ENCODE measurements at places on chromosomes 1 and 21. TPM values are rescaled to one million over a fixed set of nuclear protein-coding genes. Genes with fewer than 3 reads are reported as not detected.
A peak's percentile ranks its signal among the peaks of the same experiment; 100 is the strongest.

DNA sequence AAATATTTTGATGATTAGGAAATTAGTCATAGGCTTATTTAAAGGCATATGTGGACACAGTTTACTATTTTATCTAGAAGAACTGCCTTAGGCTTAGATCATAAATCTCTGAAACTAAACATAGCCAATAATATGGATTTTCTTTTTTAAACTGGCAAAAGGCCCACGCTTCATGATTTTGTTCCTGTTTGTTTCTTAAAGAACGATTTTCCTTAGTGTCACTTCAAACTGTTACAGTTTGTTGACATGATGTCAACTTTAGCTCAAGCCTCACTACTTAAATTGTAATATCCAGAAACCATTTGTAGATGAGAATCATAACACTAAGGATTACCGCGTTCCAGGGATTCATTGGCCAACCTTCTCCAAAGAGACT is 322.6 kb downstream of the HHIPL2 start:
- no peak for ATAC-seq

DNA sequence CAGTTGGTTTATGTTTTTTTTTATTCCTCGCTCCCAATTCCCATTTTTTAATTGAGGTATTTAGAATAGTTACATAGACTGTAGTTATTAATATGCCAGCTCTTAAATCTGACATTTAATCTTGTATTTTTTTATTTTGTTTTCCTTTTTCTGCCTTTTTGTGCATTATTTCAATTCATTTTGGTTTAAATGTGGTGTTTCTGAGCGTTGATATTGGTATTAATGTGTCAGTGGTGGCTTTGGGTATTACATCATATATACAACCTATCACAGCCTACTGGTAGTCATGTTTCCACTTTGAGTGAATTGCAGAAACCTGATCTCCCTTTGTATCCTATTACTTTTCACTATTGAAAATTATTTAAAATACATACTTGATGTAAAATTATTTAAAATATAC is 1027.3 kb downstream of the KCNT2 start:
- no peak for ATAC-seq

CELA3B gene
- not detected for total RNA-seq

- peak; percentile 47 for ATAC-seq
Measured at GRCh38 chr21:43361493-43362296, 65.2 kb downstream of the SIK1 start.

DNA sequence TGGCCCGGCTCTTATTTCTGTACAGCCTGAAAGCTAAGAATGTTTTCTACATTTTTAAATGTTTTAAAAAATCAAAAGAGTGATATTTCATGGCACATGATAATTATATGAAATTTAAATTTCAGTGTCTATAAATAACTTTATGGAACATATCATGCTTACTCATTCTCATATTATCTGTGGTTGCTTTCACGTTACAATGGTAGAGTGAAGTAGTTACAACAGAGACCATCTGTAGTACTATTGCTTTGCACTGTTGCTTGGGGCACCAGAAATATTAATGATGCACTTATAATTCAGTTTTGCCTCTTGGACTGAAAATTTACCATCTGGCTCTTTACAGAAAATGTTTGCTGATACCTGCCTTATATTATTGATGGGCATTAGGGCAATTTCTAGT is 481.6 kb downstream of the PLPP3 start:
- ATAC-seq: no peak

- ATAC-seq: no peak
Measured at GRCh38 chr1:152539901-152540300, 25.6 kb downstream of the CRCT1 start.

ATP1A2 gene
- total RNA-seq: 157 TPM

SCP2 gene
- 121 TPM for total RNA-seq

DNA sequence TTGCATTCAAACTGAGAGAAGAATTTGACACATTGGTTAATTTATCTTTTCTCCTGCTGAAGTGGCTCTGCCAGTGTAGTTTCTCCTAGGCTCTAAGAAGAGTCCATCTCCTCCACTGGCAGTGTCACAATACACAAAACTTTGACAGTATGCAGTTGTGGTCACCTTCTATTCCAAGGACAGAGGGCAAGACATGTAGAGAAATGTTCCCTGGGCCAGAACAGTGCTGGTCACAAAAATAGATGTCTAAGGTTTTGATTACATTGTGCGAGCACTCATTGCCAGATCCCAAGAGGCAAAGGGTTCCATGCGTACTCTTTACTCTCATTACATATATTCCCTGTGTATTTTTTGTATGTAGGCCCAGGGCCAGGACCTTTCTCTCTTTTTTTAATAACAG is 148.1 kb upstream of the UBE2U start:
- no peak for ATAC-seq

GRCh38 chr1:45610589-45611226 is 13.1 kb downstream of the CCDC17 start:
- ATAC-seq: no peak

DNA sequence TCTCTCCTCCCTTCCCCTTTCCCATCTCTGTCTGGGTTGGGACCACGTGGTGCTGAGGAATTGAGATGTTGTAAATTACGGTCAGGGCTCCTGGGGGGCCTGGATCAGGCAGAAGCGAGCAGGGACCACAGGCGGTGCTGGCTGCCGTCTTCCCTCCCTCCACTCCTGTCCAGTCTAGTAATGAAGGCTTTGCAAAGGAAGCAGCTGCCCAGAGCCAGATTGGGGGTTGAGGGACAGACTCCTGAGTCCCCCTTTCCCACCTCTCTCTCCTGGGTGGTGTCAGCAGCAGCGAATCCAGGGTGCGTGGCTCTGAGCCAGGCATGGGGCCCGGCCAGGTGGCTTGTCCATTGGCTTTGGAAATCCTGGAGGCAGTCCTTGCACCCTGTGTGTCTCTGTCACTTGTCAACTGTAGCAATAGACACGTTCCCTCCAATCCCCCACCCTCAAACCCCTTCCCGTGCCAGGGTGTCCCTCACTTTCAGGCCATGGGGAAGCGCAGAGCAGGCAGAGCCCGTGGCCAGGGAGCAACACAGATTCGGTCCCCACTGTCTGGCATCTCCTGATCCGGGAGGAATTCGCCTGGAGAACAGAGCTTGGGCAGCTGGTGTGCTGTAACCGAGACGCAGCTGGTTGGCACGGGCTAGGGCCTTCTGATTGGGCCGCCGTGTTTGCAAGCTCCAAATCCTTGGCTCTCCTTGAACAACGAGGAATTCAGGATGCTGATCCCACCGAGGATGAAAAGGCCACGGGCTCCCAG is 64.8 kb upstream of the WNT4 start:
- no peak for ATAC-seq

- ATAC-seq: no peak
Measured at GRCh38 chr1:12071892-12072291, 8.8 kb downstream of the TNFRSF8 start.

DNA sequence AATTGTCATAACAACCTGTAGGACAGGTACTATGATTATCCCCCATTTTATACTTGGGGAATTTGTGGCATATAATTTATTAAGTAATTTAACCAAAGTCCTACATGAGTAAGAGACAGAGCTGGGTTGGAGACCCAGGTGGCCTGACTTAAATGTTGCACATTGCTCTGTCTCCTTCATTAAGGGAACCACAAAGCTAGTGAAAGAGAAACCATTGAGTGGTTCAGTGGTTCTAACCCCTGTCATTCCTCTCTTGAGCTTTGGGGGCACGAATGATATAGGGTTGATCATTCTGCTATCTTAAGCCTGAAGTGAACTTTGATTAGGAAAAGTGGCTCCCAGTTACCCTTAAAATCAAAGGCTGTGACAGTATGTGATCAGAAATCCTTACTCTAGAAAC is 5.3 kb upstream of the MAP3K7CL start:
- ATAC-seq: no peak

MYOG gene
- total RNA-seq: not detected

DNA sequence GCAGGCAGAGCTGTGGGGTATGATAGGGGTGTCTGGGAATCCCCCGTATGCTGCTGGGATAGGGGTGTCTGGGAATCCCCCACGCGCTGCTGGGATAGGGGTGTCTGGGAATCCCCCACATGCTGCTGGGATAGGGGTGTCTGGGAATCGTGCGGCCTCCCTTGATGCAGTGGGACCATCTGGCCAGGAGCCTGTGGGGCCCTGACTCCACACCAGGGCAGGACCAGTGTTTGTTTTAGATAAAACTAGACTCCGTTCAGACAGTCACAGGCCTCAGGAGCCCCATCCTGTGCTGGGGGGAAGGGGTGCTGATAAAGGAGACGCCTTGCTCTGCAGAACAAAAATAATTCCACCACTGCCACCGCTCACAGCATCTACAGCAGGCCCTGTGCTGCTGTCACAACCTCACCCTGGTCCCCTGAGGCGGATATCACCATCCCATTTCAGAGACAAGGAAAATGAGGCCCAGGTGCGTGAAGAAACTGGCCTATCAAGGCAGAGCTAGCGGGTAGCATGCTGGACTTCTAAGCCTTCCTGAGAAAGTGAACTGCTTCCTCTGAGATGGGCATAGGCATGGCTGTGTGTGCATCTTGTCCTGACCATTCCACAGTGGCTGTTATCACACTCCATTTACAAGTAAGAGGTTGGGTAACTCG is 24.0 kb downstream of the ECE1 start:
- ATAC-seq: no peak

DNA sequence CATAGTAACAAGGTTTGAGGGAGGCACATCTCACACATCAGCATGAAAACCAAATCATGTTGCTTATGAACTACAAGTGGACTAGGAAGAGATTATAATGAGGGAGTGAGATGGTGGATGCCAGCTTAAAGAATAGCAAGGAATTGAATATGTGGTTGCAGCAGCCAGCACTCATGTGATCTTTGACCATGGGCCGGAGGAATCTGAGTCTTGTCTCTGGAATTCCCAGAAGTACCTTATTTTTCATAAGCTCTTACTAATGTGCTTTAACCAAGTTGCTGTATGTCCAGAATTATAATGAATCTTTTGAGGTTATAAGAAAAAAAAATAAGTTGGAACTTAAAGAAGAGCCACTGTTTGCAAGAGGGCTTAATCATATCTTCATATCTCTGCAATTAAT is 97.0 kb downstream of the DISP1 start:
- no peak for ATAC-seq

ANKRD35 gene
- 5.2 TPM for total RNA-seq

OR14K1 gene
- not detected for total RNA-seq

DNA sequence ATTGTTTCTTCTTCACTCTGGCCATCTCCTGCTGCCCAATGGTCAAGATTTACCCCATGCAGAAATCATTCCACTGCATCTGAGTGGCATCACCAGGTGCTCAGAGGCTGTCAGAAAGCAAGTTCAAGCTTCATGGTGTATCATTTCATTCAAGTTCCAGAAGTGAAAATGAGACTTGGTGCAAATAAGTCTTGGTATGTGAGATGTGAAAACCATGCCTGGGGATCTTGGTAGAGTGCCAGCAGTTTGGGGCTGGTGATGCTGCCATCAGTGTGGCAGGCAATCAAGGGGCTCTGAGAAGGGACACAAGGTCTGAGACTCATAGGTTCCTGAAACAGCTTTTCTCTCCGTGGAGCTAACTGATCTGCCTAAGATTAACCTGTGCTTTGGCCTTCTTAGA is 52.0 kb downstream of the CD2 start:
- ATAC-seq: no peak

LEFTY1 gene
- 0.35 TPM for total RNA-seq

DNA sequence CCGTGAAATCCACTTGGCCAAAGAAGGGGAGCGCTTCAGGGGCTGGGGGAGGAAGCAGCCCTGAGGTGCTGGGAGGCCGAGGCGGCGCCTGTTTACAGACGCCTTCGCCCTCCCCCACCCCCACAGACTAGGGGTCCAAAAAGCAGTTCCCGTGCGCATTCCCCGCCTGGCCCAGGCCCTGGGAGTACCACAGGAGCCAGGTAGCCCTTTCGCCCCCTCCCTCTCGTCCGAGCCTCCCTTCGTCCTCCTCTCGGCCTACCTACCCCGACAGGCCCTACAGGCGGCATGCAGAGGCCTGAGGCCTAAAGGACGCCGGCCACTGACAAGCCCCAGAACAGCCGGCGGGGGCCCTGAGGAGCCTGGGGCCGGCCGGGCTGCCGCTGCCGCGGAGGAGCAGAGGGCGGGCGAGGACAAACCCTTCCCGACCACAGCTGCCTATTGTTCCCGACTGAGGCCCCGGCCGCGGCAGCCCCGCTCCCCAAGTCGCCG is 522 bp downstream of the RC3H1 start:
- ATAC-seq: peak; percentile 72

- ATAC-seq: no peak
Measured at GRCh38 chr1:116189481-116189880, 78.3 kb downstream of the MAB21L3 start.

- ATAC-seq: no peak
Measured at GRCh38 chr1:198276241-198276640, 119.4 kb downstream of the NEK7 start.

- no peak for ATAC-seq
Measured at GRCh38 chr1:207831517-207832327, 79.2 kb downstream of the CD34 start.

DNA sequence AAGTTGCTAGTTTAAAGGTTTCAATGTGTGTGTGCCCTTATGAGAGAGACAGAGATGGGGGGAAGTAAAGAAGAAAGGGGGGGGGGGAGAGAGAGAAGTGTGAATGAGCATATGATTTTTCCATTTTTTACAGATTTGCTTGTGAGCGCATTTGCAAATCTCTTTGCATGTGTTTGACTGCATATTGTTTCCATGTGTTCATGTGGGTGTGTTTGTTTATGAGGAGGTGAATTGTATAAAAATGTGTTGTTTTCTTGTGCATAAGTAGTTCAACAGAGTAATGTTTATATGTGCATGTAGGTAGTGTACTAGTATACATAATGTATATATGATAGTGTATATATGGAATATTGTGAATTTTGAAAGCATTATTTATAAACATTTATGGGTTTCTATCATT is 205.9 kb upstream of the SPAG17 start:
- ATAC-seq: no peak

DNA sequence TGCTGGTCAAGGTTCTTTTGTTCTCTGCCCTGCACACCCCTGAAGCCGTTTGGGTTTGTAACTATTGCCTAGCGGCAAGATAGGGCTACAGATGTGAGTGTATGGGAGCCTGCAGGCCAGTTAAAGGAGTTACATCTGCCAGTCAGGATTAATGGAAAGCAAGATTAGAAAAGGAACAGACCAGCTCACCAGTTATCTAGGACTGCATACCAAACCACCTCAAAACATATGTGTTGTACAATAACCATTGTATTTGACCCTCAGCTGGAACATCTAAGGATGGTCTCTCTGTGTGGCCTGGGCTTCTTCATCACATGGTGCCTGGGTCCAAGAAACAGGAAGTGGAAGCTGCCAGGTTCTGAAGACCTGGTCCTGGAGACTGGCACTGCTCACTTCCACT is 52.5 kb upstream of the FBXO28 start:
- no peak for ATAC-seq

- no peak for ATAC-seq
Measured at GRCh38 chr1:153833171-153833570, 58.0 kb downstream of the SLC27A3 start.

DNA sequence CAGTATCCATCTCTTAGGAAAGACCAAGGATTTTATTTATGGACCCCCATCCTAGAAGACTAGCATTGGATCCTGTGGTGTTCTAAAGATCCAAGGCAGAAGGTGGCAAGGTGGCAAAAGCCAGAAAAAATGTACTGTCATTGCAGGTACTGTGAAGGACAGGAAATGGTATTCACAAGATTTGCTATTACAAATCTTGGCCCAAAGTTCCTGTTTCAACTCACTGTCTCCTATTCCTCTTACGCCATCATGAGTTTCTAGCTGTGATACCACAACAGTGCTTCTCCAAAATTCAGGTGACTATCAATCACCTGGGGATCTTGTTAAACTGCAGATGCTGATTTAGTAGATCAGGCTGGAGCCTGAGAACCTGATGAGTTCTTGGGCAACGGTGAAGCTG is 21.4 kb downstream of the ACP6 start:
- no peak for ATAC-seq

NKAIN1 gene
- total RNA-seq: not detected

Measured in gastroesophageal sphincter (tissue), 4 donors.